HepG2 (cell line): ENCODE measurements at places on chromosomes 7 and 10. TPM values are rescaled to one million over a fixed set of nuclear protein-coding genes. Genes with fewer than 3 reads are reported as not detected.

HOXA9 gene
- total RNA-seq = not detected in 2 replicates

CYP3A4 gene
- 0.11 and 0.35 TPM in 2 replicates for total RNA-seq

DNA sequence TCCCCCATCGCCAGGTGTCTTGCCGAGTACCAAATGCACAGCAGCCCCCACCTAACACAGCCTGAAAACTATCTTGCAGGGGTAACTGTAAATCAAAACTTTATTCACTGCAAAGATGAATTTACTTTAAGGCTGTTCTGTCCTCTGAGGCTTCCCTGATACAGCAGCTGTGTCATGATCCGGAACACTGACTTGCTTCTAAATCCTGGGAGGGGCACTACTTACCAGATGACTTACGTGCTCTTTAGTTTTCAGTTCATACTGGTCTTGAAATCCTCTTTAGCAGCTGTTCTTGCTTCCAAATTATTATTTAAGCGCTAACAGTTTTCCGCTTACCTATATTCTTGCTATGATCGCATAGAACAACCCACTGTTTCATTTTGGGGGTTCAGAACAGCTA lies 4.9 kb downstream of the DYNC1I1 start:
- peaks cover 2% of the 10 kb centered on the region for H3K27me3 ChIP-seq
- H3K27ac ChIP-seq = no peak overlapping the region
- no peak for DNase-seq

DNA sequence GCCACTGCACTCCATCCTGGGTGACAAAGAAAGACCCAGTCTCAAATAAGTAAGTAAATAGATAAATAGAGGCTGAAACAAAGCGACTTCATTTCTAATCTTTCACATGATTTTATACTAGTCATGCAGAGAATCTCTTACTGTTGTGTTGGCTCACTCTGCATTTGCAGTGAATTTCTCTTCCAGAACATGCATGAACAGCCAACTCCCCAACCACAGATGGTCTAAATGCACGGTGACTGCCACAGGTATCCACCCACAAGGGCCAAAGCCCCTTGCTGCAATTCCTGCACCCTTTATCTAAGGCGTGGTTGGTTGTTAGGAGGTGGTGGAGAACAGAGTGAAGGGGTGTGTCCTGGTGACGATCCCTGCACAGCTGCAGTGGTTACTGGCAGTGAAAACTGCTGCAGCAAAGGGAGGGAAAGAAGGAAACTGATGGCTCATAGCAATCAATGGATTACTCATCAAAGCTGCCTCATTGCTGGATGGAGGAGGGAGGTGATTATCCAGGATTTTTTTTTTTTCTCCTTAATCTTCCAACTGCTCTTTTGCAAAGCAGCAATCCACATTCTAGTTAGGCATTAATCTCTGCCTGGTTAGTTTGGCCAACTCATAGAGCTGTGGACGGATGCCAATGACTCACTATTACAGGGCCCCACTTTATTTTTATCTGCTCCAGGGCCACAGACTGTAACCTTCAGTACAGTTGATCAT lies 50.6 kb downstream of the PRTFDC1 start:
- H3K27ac ChIP-seq = no peak overlapping the region
- H3K36me3 ChIP-seq = no peaks in the 10 kb centered on the region
- no peak overlapping the region for H3K4me3 ChIP-seq
- DNase-seq = peak; percentile 54

TMEM176A gene
- total RNA-seq = not detected in 2 replicates

GRCh38 chr7:2290877-2291276 lies 23.4 kb downstream of the SNX8 start:
- H3K4me1 ChIP-seq = peaks cover 4% of the 10 kb centered on the region; the same call in 1 of the 2 replicates
- H3K4me3 ChIP-seq = no peak overlapping the region
- no peak for DNase-seq

PTPN20 gene
- total RNA-seq = not detected in 2 replicates

MYO3A gene
- not detected in 2 replicates for total RNA-seq

- H3K27ac ChIP-seq = no peak overlapping the region
- no peak for DNase-seq
- H3K4me1 ChIP-seq = no peaks in the 10 kb centered on the region
- H3K36me3 ChIP-seq = no peaks in the 10 kb centered on the region
- H3K4me3 ChIP-seq = no peak overlapping the region
Observed at GRCh38 chr7:21550821-21551531, 8.1 kb downstream of the DNAH11 start.

- no peaks in the 10 kb centered on the region for H3K36me3 ChIP-seq
- H3K4me1 ChIP-seq = peaks cover 41% of the 10 kb centered on the region
- H3K27ac ChIP-seq = no peak overlapping the region
- peaks cover 4% of the 10 kb centered on the region; the same call in 1 of the 3 replicates for H3K27me3 ChIP-seq
- no peak for DNase-seq
Observed at GRCh38 chr7:36312915-36313334, 76.7 kb upstream of the ANLN start.

C10orf67 gene
- not detected in 2 replicates for total RNA-seq

GRCh38 chr10:89167915-89168314 lies 39.2 kb downstream of the CH25H start:
- no peak for DNase-seq
- no peaks in the 10 kb centered on the region for H3K4me1 ChIP-seq
- no peak overlapping the region for H3K27ac ChIP-seq
- H3K36me3 ChIP-seq = no peaks in the 10 kb centered on the region
- no peaks in the 10 kb centered on the region for H3K27me3 ChIP-seq
- no peak overlapping the region for H3K4me3 ChIP-seq

DNA sequence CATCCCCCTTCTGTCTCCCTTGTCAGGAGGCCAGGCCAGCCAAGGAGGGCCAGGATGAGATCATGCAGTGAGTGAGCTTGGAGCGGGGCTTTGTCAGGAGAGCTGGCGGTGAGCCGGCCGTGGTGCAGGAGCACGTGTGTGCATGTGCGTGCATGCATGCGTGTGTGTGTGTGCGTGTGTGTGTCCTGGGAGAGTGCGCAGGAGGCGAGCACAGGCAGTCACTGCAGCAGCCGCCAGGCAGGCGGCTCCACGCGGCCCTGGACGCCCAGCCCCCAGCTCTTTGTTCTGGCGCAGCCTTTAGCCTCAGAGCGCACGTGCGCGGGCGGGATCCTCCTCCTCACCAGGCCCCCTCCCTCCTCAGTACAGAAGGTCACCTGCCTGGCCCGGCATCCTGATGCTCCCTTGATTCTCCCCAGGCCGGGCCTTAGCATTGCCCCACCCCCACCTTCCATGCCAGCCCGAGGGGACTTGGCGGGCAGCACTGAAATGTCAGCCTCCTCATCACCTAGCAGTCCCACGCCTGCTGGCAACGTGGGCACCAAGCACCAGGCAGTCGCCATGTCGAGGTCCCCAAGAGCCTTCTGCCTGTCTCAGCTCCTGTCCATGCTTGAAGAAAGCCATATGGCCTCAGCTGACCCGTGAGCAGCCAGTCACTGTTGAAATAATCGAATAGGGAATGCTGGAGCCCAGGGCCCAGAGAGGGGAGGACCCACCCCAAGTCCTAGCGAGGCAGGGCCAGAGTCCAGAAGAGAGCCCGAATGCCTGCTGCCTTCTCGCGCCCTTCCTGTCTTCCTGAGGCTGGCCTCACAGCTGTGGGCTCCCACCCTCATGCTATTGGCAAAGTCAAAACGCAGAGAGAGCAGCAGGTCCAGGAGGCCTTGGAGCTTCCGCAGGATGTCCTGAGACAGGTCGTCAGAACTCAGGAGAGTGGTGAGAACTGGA lies 125.9 kb upstream of the PPIF start:
- peaks cover 8% of the 10 kb centered on the region; the same call in 1 of the 2 replicates for H3K4me1 ChIP-seq
- no peak overlapping the region for H3K4me3 ChIP-seq
- peaks cover 52% of the 10 kb centered on the region for H3K36me3 ChIP-seq
- H3K27me3 ChIP-seq = no peaks in the 10 kb centered on the region

GRCh38 chr10:114687459-114687858 lies 29.4 kb upstream of the ABLIM1 start:
- H3K27ac ChIP-seq = no peak overlapping the region
- H3K27me3 ChIP-seq = no peaks in the 10 kb centered on the region
- DNase-seq = no peak
- H3K4me1 ChIP-seq = peaks cover 42% of the 10 kb centered on the region
- no peaks in the 10 kb centered on the region for H3K36me3 ChIP-seq

GRCh38 chr7:15087771-15088170 lies 185.2 kb upstream of the DGKB start:
- no peak overlapping the region for H3K27ac ChIP-seq
- H3K27me3 ChIP-seq = no peaks in the 10 kb centered on the region
- no peaks in the 10 kb centered on the region for H3K36me3 ChIP-seq
- DNase-seq = no peak
- H3K4me1 ChIP-seq = no peaks in the 10 kb centered on the region

DNA sequence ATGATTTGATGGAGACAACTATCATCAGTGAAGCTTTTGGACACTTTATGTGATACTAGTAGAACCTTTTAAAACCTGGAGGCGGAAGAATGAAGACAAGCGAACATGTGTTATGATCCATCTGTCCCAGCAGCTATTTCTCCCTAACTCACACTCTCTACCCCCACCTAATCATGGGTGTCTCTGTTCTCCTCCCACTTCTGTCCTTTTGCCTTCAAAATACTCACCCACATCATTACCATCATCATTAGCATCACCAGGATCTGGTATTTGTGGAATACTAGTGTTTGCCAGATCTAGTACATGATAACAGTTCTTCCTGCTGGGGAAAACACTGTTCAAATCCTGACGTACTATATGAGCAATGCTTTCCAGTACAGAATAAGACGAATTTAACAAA lies 287.7 kb downstream of the DOCK4 start:
- H3K27me3 ChIP-seq = no peaks in the 10 kb centered on the region
- DNase-seq = no peak
- peaks cover 35% of the 10 kb centered on the region for H3K4me1 ChIP-seq
- 0 out of 2 replicates have a peak, but pooled peaks cover 3% of the 10 kb centered on the region for H3K36me3 ChIP-seq

GRCh38 chr10:122113161-122113944 lies 124.4 kb downstream of the TACC2 start:
- peak; percentile 78 for DNase-seq
- H3K4me1 ChIP-seq = peaks cover 42% of the 10 kb centered on the region
- H3K36me3 ChIP-seq = no peaks in the 10 kb centered on the region

PRKG1 gene
- total RNA-seq = not detected in 2 replicates

NACAD gene
- total RNA-seq = 0.08 TPM in 1 of 2 replicates, not detected in the other

PTF1A gene
- total RNA-seq = not detected in 2 replicates

DNA sequence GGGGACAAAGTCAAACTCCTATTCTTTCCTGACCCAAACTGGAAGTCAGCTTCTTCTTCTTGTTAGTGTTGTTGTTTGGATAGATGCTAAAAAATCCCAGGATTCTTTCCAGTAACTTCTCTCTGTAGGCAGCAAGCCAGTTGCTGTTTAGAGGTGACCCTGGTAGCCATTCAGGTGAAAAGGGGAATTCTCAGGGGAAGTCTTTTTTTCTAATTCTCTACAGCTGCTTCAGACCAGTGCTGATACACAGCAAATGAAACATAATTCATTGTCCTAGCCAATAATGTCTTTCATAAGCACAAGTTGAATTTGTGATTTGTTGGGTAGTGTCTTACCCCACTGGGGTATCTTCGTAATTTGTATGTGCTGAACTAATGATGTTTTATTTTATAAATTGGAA lies 357.3 kb downstream of the BBS9 start:
- H3K36me3 ChIP-seq = no peaks in the 10 kb centered on the region
- H3K27me3 ChIP-seq = no peaks in the 10 kb centered on the region
- H3K4me3 ChIP-seq = no peak overlapping the region
- no peak for DNase-seq
- no peak overlapping the region for H3K27ac ChIP-seq

NOC3L gene
- total RNA-seq = 36.6 and 51.6 TPM in 2 replicates

- H3K27ac ChIP-seq = no peak overlapping the region
- H3K27me3 ChIP-seq = peaks cover 25% of the 10 kb centered on the region; the same call in 2 of the 3 replicates
- no peaks in the 10 kb centered on the region for H3K4me1 ChIP-seq
- H3K4me3 ChIP-seq = no peak overlapping the region
Observed at GRCh38 chr7:42085531-42085930, 151.5 kb downstream of the GLI3 start.

- H3K27ac ChIP-seq = no peak within 1 kb of the TSS
- no peaks in the 10 kb centered on the region for H3K36me3 ChIP-seq
- H3K27me3 ChIP-seq = peaks cover 2% of the 10 kb centered on the region
Observed at GRCh38 chr7:95772298-95772770, at the start of gene DYNC1I1. Gene DYNC1I1, plus strand, starts transcription at chr7:95772554. Its CDS starts 32,176 bp downstream, at chr7:95804730.

CLCN1 gene
- not detected in 2 replicates for total RNA-seq

LFNG gene
- total RNA-seq = 0.44 TPM in 1 of 2 replicates, not detected in the other

DNA sequence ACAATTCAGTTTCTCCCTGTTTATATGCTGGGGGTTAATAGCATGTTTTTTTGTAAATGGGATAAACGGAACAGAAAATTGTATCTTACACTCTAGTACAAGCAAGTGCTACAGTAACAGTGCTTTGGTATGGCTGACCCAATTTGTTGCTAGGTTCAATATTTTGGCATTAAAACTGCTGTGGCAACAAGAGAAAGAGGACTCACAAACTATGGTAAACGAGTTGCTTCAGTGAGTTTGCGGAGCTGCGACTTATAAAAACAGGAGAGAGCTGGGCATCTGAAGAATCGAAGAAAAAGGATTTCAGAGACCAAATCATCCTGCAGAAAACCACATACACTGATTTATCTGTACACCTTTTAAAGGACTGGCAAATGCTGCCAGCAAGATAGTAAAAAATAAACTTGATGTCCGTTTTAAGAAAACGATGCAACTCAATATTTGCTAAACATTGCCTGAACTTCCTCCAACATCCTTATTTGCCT lies 2.2 kb downstream of the GLUD1 start:
- H3K4me3 ChIP-seq = peak overlapping the region; percentile 90
- peaks cover 53% of the 10 kb centered on the region for H3K4me1 ChIP-seq

CYP26A1 gene
- not detected in 2 replicates for total RNA-seq

CTNNA3 gene
- total RNA-seq = not detected in 2 replicates

DNA sequence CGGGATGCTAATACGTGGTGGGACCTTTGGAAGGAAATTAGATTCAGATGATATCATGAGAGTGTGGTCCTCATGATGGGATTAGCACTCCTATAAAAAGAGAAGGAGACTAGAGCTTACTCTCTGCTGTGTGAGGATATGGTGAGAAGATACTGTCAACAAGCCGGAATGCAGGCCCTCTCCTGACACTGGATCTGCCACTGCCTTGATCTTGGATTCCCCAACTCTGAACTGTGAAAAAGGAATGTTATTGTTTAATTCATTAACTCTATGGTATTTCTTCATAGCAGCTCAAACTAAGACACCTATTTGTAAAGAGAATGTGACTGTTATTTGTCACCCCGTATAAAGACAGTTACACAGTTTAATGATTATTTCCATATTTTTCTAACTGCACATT lies 1227.5 kb upstream of the C7orf33 start:
- H3K4me1 ChIP-seq = no peaks in the 10 kb centered on the region
- H3K4me3 ChIP-seq = no peak overlapping the region
- DNase-seq = no peak
- no peaks in the 10 kb centered on the region for H3K27me3 ChIP-seq
- H3K36me3 ChIP-seq = no peaks in the 10 kb centered on the region

UPK3B gene
- total RNA-seq = not detected in 2 replicates

- no peak for DNase-seq
- no peaks in the 10 kb centered on the region for H3K4me1 ChIP-seq
- no peaks in the 10 kb centered on the region for H3K27me3 ChIP-seq
- no peak overlapping the region for H3K4me3 ChIP-seq
- no peak overlapping the region for H3K27ac ChIP-seq
Observed at GRCh38 chr10:21944727-21945386, 58.7 kb downstream of the DNAJC1 start.

H2BK1 gene
- not detected in 2 replicates for total RNA-seq

DNA sequence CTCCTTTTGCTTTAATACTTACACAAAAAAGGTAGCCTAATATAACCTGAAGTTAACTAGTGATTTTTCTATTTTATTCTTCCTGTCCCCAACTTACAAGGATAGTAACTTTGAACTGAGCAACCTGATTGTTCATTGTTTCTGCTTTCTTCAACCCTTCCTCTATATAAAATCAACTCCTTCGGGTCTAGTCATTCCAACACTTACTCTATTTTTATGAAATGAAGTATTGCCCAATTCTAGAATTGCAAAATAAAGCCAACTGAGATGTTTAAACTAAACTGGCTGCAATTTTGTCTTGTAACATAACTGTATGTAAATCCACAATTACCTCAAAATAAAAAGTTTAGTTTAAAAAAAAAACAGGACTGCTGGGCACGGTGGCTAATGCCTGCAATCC lies 20.3 kb upstream of the DNA2 start:
- H3K4me3 ChIP-seq = no peak overlapping the region
- no peaks in the 10 kb centered on the region for H3K27me3 ChIP-seq
- no peak for DNase-seq
- H3K4me1 ChIP-seq = no peaks in the 10 kb centered on the region
- H3K27ac ChIP-seq = no peak overlapping the region
